ENCODE measurements at places on chromosomes 2 and 18.

DNA sequence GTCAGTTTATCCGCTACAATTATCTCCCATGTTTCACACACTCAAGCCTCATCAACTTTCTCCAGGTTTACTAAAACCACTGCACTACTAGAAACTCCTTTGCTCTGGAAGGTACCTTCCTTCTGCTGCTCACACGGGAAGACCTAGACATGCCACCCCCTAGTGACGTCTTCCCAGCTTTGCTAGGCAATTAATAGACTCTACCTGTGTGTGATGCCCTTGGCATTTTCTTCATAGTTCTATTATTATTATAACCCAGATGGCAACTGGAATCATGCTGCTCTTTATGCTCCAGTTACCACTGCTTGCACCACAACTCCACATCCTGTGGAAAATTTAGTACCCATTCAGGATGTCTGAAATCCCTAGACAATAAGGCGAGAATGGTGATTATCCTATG, 42.4 kb downstream of the CACNB4 start:
- no peak for DNase-seq

DNA sequence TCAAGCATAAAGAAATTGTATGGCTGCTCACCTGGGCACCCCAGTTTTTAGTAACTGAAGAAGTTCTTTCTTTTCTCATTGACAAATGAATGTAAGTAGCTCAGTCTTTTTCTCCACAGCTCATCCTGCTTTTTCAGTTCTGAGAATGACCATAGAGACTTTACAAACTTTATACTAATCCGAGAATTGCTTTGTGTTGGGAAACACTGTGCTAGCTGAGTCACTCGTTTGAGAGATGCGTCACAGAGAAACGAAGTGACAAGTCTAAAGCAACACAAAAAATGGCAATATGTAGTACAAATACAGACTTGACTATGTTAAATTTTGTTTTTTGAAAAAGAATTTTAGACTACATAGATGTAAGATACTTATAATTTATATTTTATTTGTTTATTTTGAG, 9.0 kb downstream of the LRRTM4 start:
- peak; percentile 1 for DNase-seq

GRCh38 chr2:37829202-37829601, 95.9 kb upstream of the RMDN2 start:
- peak; percentile 98 for DNase-seq

DNA sequence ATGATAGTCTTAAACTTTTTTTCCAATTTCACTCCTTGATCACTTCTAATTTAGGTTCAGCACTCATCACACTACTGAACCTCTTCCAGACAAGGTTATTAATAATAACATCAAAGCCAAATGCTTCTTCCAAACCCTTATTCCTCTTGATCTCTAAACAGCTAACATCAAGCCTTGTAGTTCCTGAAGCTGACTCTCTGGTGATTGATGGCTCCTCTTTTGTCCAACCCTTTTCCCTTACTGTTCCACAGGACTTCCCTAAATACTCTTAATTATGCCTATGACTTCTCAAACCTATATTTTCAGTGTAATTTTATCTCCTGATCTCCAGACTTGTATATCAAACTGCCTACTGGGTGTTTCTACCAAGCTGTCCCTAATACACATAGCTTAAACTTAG, 83.9 kb downstream of the FAM228A start:
- DNase-seq: no peak

DNA sequence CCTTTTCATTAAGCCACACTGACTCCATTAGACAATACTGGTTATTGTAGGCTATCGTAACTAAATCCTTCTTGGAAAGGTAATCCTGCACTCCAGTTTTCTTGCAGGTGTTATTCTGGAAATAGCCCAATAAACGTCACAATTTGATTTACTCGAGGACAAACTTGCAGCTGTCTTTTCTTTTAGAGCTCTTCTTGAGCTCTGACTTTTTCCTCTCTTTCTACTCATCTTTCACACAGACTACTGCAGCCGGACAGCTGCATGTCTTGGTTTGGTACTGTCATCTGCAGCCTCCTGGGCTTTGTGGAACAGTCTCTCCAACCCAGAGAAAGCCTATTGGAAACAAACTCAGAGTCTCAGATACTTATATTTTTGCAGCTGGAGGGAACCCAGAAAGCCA, 23.0 kb upstream of the MSGN1 start:
- no peak for DNase-seq

- no peak for DNase-seq
Observed at GRCh38 chr18:306608-307255, 38.9 kb upstream of the THOC1 start.

GRCh38 chr18:13268158-13269012, 49.8 kb downstream of the LDLRAD4 start:
- DNase-seq: peak; percentile 21

- DNase-seq: peak; percentile 98
Observed at GRCh38 chr2:20071397-20072383, 20.3 kb upstream of the LAPTM4A start.

DNA sequence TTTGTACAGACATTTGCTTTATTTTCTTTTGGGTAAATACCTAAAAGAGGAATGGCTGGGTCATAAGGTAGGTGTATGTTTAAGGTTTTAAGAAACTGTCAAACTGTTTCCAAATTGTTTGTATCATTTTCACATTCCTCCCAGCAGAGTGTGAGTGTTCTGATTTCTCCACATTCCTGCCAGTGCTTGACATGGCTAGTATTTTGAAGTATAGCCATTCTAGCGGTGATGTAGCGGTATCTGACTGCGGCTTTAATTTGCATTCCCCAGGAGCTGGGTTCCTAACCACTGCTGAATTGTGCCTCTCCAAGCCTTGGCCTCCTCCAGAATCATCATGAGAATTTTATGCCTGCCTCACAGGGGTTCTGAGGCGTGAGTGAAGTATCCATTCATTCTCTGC, 61.8 kb upstream of the ARL4C start:
- no peak for DNase-seq

DNA sequence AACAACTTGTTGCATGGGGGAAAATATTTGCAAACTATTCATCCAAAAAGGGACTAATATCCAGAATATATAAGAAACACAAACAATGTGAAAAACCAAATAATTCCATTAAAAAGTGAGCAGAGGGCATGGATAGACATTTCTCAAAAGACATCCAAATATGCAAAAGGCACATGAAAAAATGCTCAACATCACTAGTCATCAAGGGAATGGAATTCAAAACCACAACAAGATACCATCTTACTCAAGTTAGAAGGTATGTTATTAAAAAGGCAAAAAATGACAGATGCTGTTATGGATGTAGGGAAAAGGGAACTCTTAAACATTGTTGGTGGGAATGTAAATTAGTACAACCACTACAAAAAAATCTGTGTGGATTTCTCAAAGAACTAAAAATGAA, 396.5 kb downstream of the CCDC85A start:
- peak; percentile 36 for DNase-seq

DNA sequence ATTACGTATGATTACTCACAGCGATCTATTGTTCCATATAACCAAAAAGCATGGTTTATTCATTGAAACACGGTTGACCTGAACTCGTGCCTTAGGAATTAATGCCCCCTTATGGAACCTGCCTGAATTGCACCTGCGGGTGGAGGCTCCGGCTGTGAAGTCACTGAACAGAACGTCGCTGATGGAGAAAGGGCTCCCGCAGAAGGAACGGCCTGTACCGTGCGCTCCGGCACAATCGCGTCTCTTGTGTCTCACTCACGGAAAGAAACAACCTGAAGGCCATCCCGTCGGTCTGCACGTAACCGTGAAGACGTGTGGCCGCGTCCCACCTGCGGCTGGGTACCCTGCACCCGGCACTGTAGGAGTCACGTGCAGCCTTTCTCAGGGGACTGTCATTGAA, 133.1 kb downstream of the NFATC1 start:
- DNase-seq: no peak

GRCh38 chr2:168047091-168047690, 200.2 kb downstream of the STK39 start:
- DNase-seq: no peak

DNA sequence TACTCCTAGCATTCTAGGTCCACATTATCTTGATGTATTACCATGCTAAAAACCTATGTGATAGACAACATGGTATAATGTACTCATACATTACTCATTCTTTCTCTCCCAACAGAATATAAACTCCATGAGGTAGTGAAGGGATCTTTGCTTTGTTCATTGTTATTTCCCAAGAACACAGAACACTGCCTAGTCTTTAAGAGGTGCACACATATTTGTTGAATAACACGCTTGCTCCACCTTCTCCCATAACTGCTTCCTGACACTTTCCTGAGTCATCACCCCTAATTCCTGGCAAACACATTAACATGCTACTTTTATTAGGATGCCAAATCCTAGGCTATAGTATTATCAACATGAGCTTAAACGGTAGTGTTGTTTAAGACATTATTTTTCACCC, 41.3 kb downstream of the REV1 start:
- DNase-seq: peak; percentile 26

DNA sequence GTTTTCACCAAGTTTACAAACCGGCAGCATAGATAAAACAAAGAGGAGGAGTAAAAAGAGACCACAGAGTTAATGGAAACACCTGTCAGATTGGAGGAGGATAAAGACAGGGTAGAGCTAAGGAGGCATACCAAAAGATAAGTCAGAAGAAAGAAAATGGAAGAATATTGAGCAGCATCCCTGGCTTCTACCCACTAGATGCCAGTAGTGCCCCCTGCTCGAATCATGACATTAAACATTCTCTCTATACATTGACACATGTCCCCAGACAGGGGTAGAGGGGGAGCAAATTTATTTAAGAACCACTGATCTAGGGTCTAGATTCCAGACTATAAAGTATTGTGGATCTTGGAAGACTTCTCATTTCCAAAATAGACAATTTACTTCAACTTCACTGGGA, 159.8 kb upstream of the ETAA1 start:
- no peak for DNase-seq

- DNase-seq: peak; percentile 57
Observed at GRCh38 chr18:41881285-41881684, 73.7 kb upstream of the PIK3C3 start.

DNA sequence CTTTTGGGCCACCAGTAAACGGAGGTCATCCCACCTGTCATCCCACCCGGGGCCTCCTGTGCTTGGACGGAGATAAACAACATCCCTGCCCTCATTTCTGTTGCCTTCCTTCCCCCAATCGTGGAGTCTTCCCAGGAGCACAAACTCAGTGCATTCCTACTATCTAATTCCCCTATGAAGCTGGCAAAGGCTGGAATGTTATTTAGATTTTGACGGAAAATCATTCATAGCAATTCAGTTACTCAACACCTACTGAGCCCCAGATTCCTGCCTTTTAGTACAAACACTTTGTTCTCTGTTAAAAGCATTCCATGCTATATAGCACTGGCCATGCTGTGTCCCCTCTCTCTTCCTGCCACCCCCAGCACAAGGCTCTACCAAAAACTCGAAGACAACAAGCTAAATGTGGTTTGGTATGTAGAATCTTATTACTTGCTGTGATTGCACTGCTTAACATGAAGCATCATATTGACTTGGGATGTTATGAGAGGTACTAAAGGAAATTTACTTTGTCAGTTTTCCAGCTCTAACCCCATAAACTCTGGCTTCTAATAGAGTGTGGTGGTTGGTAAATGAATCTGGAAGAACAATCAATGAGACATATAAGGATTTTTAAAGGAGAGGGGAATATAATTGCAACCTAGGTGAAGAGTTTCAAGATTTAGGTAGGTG, 32.3 kb upstream of the IMPA2 start:
- DNase-seq: no peak

GRCh38 chr18:49778826-49779465, 34.4 kb downstream of the ACAA2 start:
- DNase-seq: no peak

GRCh38 chr18:44849361-44849760, 168.7 kb downstream of the SETBP1 start:
- DNase-seq: no peak

DNA sequence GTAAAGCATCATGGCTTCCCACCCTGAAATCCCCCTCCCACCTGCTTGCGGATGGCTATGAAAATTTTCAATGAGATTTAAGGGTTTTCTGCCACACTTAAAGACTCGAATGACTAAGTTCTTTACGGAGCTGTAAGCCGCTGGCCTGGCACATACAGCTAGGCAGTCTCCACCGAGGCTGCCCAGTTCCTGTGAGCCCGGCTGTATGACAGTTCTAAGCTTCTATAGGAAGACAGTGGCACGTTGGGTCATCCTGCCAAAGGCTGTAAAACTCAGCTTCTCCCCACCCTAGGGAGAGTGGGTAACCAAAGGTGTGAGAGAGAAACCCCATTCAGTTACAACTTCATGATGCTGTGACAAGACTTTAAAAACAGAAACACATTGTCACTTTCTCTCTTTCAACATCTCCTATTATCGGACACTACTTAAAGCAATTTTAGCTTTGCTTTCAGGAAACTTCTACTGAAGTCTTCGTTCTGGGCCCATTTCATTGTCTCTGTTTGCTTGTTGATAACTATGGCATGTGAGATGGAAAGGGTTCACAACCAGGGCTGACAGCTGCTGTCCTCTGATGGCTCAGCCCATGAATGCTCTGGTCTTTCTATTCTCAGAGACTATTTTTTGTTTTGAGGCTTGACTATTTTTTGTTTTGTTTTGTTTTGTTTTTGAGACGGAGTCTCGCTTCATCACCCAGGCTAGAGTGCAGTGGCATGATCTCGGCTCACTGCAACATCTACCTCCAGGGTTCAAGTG, 7.1 kb downstream of the CASP8 start:
- DNase-seq: no peak

DNA sequence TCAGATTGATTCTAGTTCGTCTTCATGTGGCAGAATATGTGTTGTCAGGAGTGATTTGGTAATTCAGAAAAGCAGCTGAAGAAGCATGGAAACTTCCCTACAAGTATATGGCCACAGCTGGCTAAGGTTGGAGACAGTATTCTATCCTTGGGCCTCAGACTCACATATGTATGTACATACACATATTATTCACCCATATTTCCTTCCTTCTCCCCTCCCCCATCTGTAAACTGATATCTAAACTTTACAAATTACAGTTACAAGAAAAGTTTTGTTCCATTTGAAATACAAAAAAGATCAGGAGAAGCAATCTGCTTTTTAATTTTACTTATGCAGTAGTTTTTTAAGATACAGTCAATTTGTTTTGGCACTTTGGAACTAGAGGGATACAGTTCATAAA, 3.1 kb downstream of the SP3 start:
- no peak for DNase-seq

DNA sequence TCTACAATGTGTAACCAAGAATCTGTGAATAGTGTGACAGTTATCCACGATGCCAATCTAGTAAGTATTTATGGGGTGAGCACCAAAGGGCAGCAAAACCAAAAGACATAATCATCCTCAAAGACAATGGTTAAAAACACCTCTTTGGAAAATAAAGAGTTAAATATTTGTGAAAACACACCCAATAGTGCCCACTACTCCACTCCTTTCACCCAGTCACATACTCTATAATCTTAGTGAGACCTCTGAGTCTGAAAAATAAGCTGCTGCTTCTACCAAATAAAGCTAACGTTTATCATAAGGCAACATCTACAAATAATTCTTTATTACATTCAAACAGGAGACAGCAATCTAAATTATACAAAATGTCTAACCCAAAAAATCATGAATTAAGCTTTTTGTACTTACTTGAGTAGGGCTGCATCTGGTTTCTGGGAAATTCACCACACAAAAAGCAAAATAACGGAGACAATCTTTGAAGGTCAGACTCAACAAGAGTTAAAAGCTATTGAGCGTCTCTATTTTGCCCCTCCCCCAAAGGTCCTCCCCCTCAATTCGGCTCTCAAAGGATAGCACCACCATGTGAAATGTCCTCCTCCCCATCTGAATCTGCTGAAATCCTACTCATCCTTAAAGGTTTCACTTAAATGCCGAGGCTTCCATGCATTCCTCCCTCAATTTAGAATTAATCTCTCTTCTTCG, 2.0 kb downstream of the RAPH1 start:
- DNase-seq: no peak

Data from skeletal muscle cell (primary cell).